ENCODE measurements at places on chromosomes 3 and 15.

DNA sequence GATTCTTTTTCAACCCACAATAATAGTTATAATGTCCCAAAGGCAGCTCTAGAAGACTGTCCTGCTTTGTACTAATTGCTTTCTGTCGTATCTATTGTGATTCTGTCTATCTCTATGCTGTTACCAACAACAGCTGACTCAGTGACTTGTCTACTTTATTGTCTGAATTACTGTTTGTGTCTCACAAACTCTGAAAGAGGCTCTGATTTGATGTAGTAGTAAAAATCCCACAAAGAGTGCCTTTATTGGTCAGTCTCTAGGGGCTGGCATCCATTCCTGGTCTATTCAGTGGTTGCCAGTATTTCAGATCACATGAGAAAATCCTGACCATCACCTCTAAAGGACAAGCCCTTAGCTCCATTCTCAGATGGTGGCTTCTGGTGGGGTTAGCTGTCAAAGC lies 254.2 kb downstream of the NSUN3 start:
- no peak for DNase-seq

GRCh38 chr3:141060327-141060726 lies 9.2 kb downstream of the SPSB4 start:
- no peak for DNase-seq

GRCh38 chr15:25710184-25710583 lies 152.9 kb downstream of the ATP10A start:
- DNase-seq = peak; percentile 30

- DNase-seq = no peak
These were observed 33.1 kb upstream of the TSC22D2 start for GRCh38 chr3:150374975-150375374.

- DNase-seq = no peak
These were observed 244.3 kb downstream of the RPLP1 start for GRCh38 chr15:69696946-69697345.

All from NT2/D1 (cell line).